ENCODE measurements at places on chromosomes 1 and 21.

DNA sequence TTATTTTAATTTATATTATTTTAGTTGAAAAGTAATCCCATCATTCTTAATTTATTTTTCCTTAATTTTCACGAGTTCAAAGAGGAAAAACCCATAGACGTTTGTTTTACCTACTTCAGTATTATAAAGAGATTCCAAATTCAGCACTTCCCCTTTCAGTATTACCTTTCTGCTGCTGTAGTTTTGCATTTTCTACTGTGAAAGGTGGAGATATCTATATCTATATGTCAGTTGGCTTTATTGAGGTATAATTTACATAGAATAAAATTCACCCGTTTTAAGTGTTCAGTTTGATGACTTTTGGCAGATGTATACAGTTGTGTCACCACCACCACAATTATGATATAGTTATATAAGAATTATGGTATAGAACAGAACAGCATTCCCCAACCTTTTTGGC is 33.0 kb downstream of the MAST2 start:
- DNase-seq, result no peak

DNA sequence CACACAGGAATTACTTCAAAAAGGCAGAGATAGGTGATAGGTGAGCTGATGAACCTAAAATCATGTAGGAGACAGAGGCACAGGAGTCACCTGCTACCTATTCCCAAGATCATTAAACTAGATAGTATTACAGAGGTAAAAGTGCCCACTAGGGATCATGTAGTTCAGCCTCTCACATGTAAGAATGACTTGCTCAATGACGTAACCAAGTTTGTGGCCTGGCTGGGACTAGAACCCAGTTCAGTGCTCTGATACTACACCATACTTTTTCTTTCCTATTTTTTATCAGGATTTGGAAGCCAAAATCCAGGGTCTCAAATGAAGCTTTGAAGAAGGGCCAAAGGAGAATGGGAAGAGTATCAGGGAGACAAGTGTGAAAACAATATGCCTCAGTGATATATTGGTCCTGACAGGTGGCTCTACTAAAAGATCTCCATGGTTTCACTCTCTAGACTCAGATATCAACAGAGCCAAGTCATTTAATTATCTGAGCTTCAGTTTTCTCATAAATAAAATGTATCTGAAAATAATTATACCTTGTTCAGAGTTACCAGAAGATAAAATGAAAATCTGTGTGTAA is 87.3 kb upstream of the SLFNL1 start:
- DNase-seq, result no peak

GRCh38 chr1:154413177-154413783 is 8.1 kb downstream of the IL6R start:
- DNase-seq, result no peak

DNA sequence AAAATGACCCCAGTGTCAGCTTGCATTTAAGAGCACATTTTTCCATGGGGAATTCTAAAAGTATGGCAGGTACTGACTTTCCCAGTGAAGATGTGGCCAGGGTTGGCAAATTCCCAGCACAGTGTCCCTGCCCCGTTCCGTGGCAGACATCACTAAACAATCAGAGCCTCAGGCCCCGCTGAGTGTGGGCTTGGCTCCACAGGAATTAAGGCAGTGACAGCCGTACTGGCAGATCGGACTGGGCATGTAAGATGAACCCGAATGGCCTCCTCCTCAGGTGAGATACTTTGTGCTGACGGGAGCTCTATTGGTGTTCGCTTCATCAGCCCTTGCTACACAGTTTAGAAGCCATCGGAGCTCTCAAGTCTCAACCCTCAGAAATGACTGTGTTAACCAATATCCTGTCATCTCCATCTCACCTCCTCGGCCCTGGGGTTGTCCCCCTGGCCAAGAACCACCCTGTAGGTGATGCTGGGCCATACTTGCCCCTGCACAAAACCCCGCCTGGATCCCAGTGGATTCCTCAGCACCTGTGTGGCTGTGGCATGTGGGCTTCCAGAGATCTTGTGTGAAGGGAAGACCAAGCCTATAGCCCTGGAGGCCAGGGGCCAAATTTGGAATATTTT is 29.0 kb upstream of the ABCG1 start:
- no peak for DNase-seq

GRCh38 chr1:43912607-43913006 is 21.0 kb upstream of the ARTN start:
- DNase-seq, result no peak

- no peak for DNase-seq
These were observed 7.0 kb downstream of the FOXD2 start for GRCh38 chr1:47444562-47445465.

DNA sequence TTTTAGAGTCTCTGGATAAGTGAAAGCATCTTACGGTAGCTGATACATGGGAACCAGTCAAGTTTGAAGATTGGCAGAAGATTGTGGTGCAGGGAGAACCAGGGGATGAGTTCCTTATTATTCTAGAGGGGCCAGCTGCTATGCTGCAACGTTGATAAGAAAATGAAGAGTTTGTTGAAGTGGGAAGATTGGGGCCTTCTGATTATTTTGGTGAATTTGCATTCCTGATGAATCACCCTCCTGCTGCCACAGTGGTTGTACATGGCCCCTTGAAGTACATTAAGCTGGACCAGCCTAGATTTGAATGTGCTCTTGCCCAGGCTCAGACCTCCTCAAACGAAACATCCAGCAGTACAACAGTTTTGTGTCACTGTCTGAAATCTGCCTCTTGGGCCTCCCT is 45.9 kb downstream of the BTBD8 start:
- DNase-seq, result no peak

- DNase-seq, result no peak
These were observed 898 bp downstream of the KRTAP27-1 start for GRCh38 chr21:30336596-30336995.

- DNase-seq, result no peak
These were observed 5.2 kb downstream of the H6PD start for GRCh38 chr1:9239622-9240401.

- no peak for DNase-seq
These were observed 5.1 kb upstream of the HES4 start for GRCh38 chr1:1004780-1005697.

- no peak for DNase-seq
These were observed 17.7 kb downstream of the DISP3 start for GRCh38 chr1:11496551-11497080.
